ENCODE measurements at places on chromosomes 6 and 20.

- DNase-seq, result no peak
Measured at GRCh38 chr6:42870145-42870936, 9.1 kb upstream of the RPL7L1 start.

DNA sequence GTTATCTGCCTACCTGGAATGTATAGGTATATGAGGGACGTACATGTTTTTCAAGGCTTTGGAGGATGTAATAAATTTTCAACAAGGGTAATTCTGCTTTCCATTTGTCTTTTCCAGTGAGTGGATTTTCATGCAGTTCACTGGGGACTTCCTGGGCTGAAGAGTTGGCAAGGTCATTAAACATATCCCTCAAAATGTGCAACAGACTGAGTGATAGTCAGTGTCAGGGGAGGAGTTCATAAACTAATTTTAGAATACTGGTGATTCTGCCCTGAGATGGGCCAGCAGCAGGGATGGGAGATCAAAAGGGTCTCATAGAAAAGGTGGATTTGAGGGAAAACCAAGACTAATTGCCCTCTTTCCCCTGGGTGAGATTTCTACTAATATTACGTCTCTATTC, 122.3 kb upstream of the CLDN20 start:
- DNase-seq, result no peak

DNA sequence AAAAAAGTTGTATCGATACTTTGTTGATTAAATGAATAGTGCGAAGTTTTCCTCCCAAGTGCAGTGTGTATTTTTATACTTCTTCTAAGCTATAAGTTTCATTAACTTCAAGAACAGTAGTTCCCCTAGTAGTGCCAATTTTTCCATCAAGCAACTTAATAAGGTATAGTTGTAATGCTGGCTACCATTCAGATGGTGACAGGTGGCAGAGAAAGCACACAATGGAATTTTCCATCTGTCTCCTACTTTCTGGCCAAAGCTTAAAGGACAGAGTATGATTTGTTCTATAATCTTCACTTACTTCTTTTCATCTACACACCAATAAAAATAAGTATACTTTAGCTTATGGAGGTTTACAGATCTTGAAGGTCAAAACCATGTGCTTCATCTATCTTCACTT, 431.1 kb downstream of the NKAIN2 start:
- DNase-seq, result no peak

GRCh38 chr20:16321291-16321690, 252.0 kb downstream of the KIF16B start:
- no peak for DNase-seq

GRCh38 chr6:130355572-130355971, 10.2 kb upstream of the TMEM200A start:
- DNase-seq, result no peak
